ENCODE measurements at places on chromosomes 2 and 18.

DNA sequence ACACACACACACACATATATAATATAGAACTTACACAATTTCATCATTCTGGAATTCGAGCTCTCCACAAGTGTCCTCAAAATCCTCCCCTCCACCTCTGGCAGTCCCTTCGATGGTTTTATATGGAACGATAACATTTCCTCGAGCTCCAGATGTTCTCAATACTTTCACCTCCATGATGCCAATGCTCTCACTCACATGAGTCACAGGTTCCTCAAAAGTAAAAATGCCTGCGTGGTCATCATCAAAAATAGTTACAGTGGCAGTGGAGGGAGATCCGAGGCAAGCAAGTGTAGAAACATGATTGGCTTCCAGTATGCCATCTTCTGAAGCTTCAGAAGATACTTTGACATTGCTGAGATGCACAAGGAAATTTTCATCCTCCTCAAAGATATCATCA lies 23.5 kb downstream of the SLC8A1 start:
- DNase-seq = no peak

GRCh38 chr2:86251840-86252266 lies 52.6 kb downstream of the MRPL35 start:
- DNase-seq = no peak

DNA sequence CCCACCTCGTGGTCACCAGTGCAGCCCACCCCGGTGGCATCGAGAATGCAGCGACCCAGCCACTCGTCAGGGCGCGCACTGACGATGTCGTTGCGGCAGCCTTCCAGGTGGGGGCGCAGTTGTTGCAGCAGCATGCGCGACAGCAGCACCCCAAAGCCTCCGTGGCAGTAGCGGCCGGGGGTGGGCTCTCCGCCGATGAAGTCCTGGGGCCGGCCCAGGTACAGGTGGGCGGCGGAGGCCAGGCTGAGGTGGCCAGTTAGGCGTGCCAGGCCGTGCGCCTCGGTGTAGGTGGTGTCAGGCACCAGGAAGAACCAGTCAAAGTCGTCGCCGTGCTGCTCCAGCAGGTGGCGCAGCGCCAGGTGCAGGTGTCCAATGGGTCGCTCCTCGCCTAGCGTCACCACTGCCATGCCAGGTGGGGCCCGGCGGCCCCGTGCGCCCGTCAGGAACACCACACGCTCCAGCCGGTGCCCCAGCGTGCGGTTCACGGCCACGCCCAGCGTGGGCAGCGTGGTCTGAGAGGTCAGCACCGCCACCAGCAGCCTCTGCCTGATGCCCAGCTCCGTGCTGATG lies 1.9 kb downstream of the CHPF start:
- peak; percentile 86 for DNase-seq

- DNase-seq = no peak
Observed at GRCh38 chr2:187369471-187369870, 78.6 kb downstream of the CALCRL start.

DNA sequence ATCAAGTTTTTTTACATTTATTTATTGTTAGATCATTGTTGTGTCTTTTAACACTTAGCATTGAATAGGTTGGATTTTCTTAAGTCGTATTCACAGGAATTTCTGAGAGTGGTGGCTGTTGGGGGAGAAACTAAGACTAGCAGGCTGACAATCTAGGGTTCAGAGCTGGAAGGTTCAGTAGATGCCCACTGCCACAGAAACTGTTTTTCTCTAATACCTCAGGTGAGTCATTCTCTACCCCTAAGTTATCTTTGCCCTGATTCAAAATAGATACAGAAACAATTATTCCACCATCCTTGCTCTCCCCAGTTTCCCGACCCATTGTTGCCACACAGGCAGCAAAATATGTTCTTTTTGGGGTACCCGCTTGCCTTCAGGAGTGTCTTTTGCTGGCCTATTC lies 870.8 kb upstream of the ID2 start:
- DNase-seq = no peak

GRCh38 chr2:98815795-98816194 lies 84.9 kb upstream of the MGAT4A start:
- no peak for DNase-seq

- DNase-seq = no peak
Observed at GRCh38 chr2:207416111-207416510, 113.7 kb upstream of the CREB1 start.
